T-cell (primary cell): ENCODE measurements at places on chromosomes 6 and 20.

GRCh38 chr20:49701241-49701790 is 12.4 kb downstream of the B4GALT5 start:
- no peak overlapping the region for H3K4me3 ChIP-seq
- no peaks in the 10 kb centered on the region for H3K4me1 ChIP-seq
- H3K27ac ChIP-seq: no peak overlapping the region
- H3K36me3 ChIP-seq: no peaks in the 10 kb centered on the region
- H3K27me3 ChIP-seq: no peaks in the 10 kb centered on the region

- peaks cover 42% of the 10 kb centered on the region for H3K27me3 ChIP-seq
- peak overlapping the region; percentile 43 for H3K4me3 ChIP-seq
- H3K27ac ChIP-seq: no peak overlapping the region
- peak; percentile 50 for DNase-seq
- H3K36me3 ChIP-seq: no peaks in the 10 kb centered on the region
Measured at GRCh38 chr20:45823949-45824835, 2.9 kb downstream of the TNNC2 start.

- no peak overlapping the region for H3K27ac ChIP-seq
- H3K4me1 ChIP-seq: no peaks in the 10 kb centered on the region
- H3K4me3 ChIP-seq: no peak overlapping the region
- DNase-seq: no peak
Measured at GRCh38 chr20:47708140-47708807, 77.0 kb downstream of the SULF2 start.

DNA sequence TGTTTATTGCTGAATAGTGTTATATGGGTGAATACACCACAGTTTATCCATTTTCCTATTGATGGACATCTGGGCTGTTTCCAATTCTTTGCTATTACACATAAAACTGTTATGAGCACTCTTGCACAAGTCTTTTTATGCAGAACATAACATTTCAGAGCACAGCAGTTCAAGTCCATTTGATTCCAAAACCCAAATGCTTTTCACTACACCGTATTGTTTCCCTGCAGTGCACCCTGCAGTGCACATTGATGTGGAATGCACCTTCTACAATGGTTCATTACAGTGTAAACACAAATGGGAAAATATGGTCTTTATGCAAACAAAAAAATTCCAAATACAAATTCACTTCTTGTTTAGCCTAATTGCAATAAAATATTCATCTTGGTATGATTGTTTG is 3.6 kb upstream of the SLC2A12 start:
- no peaks in the 10 kb centered on the region for H3K27me3 ChIP-seq
- H3K36me3 ChIP-seq: no peaks in the 10 kb centered on the region

- peaks cover 16% of the 10 kb centered on the region for H3K36me3 ChIP-seq
- H3K27me3 ChIP-seq: no peaks in the 10 kb centered on the region
- H3K27ac ChIP-seq: no peak overlapping the region
- H3K4me1 ChIP-seq: no peaks in the 10 kb centered on the region
Measured at GRCh38 chr20:49290608-49291191, 12.8 kb upstream of the ZNFX1 start.

- H3K4me3 ChIP-seq: no peak overlapping the region
- peaks cover 4% of the 10 kb centered on the region for H3K4me1 ChIP-seq
- DNase-seq: no peak
- H3K36me3 ChIP-seq: no peaks in the 10 kb centered on the region
- no peaks in the 10 kb centered on the region for H3K27me3 ChIP-seq
Measured at GRCh38 chr20:34904202-34904621, 27.8 kb downstream of the ACSS2 start.
